ENCODE measurements at places on chromosomes 5 and 9.

DNA sequence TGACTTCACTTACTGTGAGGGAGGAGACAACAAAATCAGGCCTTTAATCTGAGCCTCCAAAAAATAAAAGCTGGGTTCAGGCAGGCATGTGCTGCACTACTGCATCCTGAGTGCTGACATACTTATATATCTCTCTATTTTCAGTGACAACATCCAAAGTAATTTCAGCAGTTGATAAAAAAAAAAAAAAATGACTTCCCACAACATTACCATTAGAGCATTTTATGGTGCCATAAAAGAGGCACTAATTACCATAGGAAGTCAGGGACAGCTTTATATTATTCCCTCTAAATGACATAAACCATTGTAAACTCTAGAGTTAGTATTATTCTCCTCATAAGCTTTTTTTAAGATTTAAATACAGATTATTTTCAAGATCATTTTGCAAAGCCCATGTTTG lies 346.1 kb downstream of the SLCO4C1 start:
- DNase-seq = no peak

DNA sequence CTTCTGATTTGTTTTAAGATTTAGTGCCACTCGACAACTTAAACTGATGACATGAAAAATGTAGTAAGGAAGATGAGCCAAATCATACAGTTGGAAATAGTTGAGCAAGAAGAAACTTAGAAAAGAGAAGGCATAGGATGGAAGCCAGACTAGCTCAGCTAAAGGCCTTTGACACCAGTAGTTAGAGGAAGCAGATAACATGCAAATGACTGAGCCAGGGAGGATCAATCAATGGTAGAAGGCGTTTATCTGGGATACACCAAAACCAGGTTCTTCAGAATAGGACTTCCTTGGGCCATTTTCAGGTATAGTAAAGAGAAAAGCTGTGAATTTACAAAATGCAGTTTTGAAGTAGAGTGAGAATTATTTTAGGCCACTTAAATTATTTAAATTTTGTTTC lies 3.2 kb downstream of the TDRD7 start:
- DNase-seq = no peak

GRCh38 chr9:126128494-126129142 lies 198.0 kb upstream of the MVB12B start:
- no peak for DNase-seq

- no peak for DNase-seq
These were observed 64.3 kb upstream of the TNC start for GRCh38 chr9:115182264-115182663.

Data from activated T-helper 1 cell treated with Interleukin-2 at 50 U/mL for 16 hours (primary cell).